ENCODE measurements at places on chromosomes 4 and X.

- no peak for DNase-seq
Observed at GRCh38 chr4:185782523-185782922, 29.5 kb downstream of the SORBS2 start.

- DNase-seq: no peak
Observed at GRCh38 chrX:119654112-119654531, 38.8 kb downstream of the SEPTIN6 start.

GRCh38 chrX:109709129-109709631 is 23.9 kb downstream of the ACSL4 start:
- DNase-seq: no peak

GRCh38 chrX:152405561-152405960 is 45.6 kb downstream of the GABRA3 start:
- DNase-seq: no peak

DNA sequence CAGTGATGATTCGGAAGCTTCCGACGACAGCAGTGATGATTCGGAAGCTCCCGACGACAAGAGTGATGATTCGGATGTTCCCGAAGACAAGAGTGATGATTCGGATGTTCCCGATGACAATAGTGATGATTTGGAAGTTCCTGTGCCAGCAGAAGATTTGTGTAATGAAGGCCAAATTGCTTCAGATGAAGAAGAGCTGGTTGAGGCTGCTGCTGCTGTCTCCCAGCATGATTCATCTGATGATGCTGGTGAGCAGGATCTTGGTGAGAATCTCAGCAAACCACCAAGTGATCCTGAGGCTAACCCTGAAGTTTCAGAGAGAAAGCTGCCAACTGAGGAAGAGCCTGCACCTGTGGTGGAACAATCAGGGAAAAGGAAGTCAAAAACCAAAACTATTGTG is 14.2 kb downstream of the CXCR3 start:
- no peak for DNase-seq

DNA sequence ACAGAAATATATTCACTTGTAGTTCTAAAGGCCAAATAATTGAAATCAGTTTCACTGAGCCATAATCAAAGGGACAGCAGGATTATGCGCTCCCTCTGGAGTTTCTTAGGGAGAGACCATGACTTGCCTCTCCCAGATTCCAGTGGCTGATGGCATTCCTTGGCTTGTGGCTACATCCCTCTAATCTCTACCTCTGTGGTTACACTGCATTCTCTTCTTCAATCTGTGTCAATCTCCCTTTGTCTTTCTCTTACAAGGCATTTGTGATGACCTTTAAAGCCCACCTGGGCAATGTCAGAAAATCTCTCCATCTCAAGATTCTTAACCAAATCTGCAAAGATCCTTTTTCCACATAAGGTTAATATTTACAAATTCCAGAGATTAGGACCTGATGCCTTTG is 260.2 kb downstream of the UNC5C start:
- no peak for DNase-seq

GRCh38 chr4:84855774-84856173 is 110.7 kb downstream of the WDFY3 start:
- no peak for DNase-seq

- DNase-seq: no peak
Observed at GRCh38 chrX:135089126-135089525, 31.2 kb downstream of the ETDB start.

DNA sequence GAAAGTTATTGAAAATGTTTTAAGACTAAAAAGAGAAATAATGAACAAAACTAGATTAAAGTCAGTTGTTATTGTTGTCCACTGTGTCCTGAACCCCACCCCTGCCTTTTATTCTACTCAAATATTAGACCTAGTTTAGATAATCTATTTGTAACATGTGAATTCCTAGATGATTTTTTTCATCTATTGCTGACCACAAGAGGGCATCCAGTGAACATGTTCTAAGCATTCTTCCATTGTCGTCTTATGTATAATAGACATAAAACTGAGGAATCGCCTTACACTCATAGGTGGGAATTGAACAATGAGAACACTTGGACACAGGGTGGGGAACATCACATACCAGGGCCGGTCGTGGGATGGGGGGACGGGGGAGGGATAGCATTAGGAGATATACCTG is 36.4 kb upstream of the HPRT1 start:
- DNase-seq: no peak

GRCh38 chr4:76216524-76216923 is 2.9 kb upstream of the SCARB2 start:
- no peak for DNase-seq

- no peak for DNase-seq
Observed at GRCh38 chr4:149719357-149719756, 96.3 kb downstream of the IQCM start.

DNA sequence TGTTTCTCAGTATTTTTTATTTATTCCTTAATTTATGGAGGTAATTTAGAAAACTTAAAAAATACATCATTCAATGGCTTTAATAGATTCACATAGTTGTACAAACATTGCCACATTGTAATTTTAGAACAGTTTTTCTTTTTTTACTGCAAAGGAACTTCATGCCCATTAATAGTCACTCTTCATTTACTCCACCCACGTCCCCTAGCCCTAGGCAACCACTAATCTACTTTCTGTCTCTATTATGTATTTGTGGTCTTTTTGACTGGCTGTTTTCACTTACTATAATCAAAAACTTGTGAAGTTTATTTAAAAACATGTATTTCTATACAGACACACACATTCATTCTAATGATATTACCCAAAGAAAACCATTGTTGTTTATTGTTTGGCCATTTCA is 664.8 kb downstream of the GRID2 start:
- DNase-seq: no peak

DNA sequence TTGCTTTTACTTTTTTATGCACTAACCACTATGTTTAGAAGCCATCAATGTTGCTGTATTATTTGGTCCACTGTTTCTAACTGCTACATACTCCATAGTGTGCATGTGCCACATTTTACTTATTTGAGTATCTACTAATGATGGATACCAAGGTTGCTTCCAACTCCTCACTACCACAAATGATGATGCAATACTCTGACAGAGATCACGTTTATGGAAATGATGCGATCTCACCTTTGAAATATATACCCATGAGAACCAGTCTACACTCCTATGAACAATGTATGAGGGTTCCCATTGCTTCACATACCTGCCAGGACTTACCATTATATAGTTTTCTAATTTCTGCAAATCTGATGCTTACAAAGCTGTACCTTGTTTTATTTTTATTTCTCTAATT is 44.2 kb downstream of the HUWE1 start:
- no peak for DNase-seq

GRCh38 chrX:28042826-28043564 is 61.7 kb upstream of the DCAF8L1 start:
- no peak for DNase-seq

- no peak for DNase-seq
Observed at GRCh38 chrX:69501429-69501828, 2.7 kb upstream of the NALF2 start.

GRCh38 chr4:2168469-2169319 is 73.2 kb downstream of the HAUS3 start:
- no peak for DNase-seq

DNA sequence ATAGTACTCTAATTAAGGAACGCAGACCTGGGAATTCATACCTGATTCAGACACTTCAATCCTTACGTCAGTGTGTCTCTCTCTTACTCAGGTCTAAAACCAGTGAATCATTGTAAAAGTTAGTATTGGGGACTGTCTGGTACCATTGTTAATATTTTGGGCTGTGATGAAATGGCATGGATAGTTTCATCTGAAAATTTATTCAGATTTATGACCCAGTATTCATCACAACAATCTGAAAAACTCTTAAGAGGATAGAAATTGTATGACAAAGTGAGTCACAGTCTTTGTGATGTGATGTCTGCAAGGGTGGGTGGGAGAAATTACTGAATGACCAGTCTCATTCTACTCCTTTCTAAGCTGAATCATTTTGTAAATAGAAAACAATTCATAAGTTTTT is 10.3 kb downstream of the FGF2 start:
- DNase-seq: no peak

DNA sequence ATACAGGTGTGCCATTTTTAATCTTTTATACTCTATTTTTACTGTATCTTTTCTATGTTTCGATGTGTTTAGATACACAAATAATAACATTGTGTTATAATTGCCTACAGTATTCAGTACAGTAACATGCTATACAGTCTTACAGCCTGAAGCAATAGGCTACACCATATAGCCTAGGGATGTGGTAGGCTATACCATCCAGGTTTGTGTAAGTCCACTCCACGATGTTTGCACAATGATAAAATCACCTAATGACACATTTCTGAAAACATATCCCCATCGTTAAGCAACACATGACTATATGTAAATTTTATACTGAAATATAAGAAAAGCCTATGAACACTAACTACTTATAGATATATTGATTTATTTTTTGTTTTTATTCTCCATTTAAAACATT is 48.9 kb upstream of the EXOC1L start:
- no peak for DNase-seq

- DNase-seq: no peak
Observed at GRCh38 chr4:6542951-6543350, 32.0 kb upstream of the MAN2B2 start.

GRCh38 chr4:95551653-95552052 is 2.9 kb upstream of the UNC5C start:
- no peak for DNase-seq

DNA sequence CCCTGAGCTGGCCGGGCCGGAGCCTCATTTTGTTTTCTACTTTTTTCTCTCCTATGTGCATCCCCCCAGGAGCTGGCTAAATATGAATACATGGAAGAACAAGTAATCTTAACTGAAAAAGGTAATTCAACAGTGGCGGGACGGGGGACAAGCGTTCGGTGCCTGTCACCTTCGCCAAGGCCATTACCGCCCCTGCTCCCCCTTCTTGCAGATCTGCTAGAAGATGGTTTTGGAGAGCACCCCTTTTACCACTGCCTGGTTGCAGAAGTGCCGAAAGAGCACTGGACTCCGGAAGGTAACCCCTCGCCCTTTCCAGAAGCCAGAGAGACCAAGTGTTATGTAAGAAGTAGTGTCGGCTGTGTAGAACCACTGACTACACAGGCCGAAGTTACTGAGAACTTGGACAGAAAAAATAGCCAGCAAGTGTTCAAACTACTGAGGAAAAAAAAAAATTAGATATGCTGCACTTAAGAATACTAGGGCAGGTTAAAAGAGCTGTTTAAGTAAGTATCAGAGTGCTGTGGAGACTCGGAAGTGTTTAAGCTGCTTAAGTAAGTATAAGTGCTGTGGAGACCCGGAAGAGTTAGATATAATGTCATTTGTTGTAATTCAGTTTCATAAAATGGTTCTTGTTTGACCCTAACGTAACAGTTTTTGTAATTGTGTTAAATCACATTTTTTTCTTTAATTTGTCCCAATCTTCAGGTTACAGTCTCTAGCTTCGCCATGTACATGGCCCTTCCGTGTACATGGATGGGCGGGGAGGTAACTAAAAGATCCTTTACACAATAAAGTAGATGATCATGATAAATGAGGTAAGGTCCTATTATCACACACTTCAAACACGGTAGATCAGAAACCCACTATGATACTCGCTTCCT is 856 bp downstream of the SAT1 start:
- DNase-seq: no peak

DNA sequence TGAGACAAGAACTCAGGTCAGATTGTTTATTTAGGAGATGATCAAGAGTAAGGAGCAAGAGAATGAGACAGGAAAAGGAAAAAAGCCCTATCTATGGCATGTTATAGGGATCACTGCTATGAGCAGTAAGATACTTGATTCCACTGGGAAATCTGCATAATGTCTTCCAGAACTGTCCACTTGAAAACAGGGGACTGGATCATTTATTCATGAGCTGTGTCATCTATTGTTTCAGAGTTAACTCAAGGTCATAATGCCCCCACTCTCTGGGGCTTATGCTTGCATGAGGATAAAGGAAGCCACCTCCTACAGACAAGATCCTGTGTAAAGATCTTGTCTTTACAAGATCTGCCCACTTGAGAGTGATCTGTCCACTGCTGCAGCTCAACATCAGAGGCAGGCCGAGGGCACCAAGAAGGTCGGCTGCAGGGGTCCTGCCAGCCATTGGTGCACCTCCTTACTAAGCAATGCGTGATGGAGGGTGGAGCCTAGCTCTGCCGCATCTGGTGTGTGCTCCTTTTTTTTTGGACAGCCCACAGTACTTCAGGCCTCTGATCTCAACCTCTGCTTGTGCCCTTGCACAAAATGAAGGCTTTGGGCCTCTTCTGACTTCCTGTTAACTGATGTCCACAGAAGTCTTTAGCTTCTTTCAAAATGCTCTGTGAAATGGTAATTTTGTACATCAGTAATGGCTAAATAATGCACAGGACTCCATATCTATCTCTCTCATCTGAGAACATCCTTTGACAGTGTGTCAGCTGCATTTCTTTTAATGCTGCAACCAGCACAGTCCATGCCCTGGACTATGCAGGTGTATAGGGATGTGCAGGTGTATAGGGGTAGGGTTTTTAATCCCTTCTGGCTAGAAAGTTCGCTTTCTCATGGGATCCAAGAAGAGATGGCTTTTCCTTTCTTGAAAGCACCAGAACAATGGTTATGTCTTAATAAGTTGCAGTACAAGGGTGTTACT is 95.9 kb upstream of the TRPC3 start:
- DNase-seq: no peak

GRCh38 chrX:28329156-28329555 is 258.1 kb upstream of the IL1RAPL1 start:
- no peak for DNase-seq

- DNase-seq: no peak
Observed at GRCh38 chrX:105221374-105221773, 880 bp upstream of the TEX13A start.

DNA sequence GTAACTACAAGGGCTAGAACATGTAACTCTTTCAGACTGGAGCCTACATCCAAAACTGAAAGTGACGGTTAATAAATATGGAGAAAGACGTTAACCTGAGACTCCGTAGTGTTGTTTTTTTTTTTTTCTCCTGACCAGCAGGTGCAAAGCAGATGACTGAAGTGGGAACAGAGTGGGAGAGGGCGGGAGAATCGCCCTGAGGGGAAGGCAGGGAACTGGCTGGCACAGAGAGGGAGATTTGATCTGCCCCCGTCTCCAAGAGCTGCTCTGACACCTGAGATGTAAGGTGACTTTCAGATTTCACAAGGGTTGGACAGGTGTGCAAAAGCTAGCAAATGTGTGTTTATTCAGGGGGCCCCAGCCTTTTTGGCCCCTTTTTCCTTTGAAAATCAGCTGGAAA is 180.2 kb downstream of the PALLD start:
- no peak for DNase-seq

GRCh38 chr4:86006057-86006456 is 353.8 kb downstream of the MAPK10 start:
- no peak for DNase-seq

DNA sequence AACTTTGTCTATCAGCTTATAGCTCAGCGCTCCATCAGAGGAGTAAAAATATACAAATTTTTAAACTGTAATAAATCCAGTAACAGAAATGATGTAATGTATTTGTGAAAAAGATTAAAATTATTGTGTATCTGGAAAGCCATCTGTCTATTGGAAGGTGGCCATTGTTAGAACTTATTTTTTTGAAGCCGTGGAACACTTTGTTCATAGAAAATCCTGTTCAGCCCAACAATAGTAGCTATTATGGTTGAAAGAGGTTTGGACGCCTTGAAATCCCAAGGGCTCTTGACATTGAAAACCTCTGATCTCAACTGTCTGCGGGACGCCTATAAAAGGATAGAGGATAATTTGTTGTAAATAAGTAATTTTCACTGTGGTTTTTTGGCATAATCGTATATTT is 98.3 kb downstream of the RAPGEF2 start:
- DNase-seq: no peak

All from activated T-helper 1 cell treated with anti-CD3 and anti-CD28 coated beads, Interleukin-2, amount 50 U/mL, for 16 hours (primary cell).